ENCODE measurements at places on chromosomes 16 and 17.

GRCh38 chr17:44351464-44351863 lies 6.4 kb downstream of the GRN start:
- DNase-seq = no peak

DNA sequence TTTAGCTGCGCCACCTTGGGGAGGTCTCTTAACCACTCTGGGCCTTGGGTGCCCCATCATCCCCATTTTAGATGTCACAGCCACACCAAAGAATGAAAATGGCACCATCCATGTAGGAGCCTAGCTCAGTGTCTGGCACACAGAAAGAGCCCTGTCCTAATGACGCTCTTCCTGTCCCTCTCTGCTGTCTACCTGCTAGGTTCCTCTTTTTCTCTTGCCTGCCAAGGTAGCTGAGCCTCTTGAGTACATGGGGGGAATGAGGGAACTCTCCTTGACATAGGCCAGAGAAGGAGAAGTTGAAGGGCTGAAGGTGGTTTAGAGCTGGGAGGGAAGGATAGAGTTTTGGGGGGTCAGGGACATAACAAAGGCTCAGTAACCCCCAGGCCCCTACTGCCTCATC lies 1.8 kb downstream of the RUNDC3A start:
- no peak for DNase-seq

GRCh38 chr16:64390102-64390501 lies 731.8 kb downstream of the CDH11 start:
- no peak for DNase-seq

- DNase-seq = no peak
Observed at GRCh38 chr17:77141846-77142449, 1.2 kb downstream of the SEC14L1 start.

- DNase-seq = no peak
Observed at GRCh38 chr16:58421529-58421928, 29.3 kb downstream of the GINS3 start.

Measured in AG04450 (cell line).